ENCODE measurements at places on chromosomes 4 and X.

DNA sequence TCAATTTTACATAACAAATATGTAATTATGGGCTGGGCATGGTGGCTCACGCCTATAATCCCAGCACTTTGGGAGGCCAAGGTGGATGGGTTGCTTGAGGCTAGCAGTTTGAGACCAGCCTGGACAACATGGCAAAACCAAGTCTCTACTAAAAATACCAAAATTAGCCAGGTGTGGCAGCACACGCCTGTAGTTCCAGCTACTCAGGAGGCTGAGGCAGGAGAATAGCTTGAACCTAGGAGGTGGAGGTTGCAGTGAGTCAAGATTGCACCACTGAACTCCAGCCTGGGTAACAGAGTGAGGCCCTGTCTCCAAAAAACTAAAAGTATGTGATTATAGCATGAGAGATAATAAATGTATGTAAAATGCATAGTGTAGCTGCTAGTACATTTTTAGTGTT is 229.0 kb downstream of the PPARGC1A start:
- no peak for DNase-seq

DNA sequence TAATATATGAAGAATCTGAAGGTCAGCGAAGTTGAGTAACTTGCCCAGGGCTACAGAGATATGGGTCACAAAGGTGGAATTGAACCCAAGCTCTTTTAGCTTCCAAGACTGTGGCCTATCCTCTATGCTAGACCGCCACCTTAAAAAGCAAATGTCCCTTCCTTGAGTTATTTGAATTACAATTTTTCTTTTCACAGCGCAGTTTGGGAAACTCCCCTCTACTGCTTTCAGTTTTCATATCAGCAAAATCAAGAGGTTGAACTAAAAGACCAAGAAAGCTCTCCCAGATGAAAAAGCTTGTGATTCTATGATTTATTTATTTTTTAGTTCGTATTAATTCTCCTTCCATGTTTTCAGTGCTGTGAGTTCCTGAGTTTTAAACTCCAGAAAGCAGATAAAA is 174.5 kb upstream of the C1QTNF7 start:
- DNase-seq: no peak

GRCh38 chr4:104486716-104487504 is 7.8 kb downstream of the CXXC4 start:
- DNase-seq: no peak

GRCh38 chrX:101691835-101692234 is 32.2 kb upstream of the ARMCX2 start:
- DNase-seq: no peak

GRCh38 chrX:18707426-18708049 is at the start of gene PPEF1:
PPEF1 (plus strand) TSS chrX:18707645; CDS start chrX:18707781, 136 bp downstream.
- no peak for DNase-seq
